CD4-positive, alpha-beta T cell (primary cell): ENCODE measurements at places on chromosomes 3 and 15. TPM values are rescaled to one million over a fixed set of nuclear protein-coding genes. Genes with fewer than 3 reads are reported as not detected.

The KLHL40 gene
- not detected for total RNA-seq

DNA sequence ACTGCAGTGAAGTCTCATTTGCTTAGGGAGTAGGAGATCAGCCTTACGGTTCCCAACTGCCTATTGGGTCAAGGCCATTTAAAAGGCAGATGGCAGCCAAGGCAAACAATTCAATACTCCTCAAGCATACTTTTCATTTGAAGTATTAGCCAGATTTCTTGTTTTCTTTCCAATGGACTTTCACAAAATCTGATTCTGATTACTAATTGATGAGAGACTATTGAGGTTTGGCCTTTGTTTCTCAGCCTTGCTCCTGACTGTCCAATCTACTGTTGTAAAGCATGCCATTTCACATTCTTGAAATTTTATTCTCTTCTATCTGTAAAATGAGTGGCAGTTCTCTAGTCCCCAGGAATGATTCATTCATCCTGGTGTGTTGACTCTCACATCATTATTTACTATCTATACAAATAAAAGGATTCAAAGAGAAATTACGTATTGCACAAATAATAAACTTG lies 166.2 kb upstream of the TGFBR2 start:
- H3K36me3 ChIP-seq = no peaks in the 10 kb centered on the region
- H3K27ac ChIP-seq = no peak overlapping the region
- no peak for DNase-seq
- no peak overlapping the region for H3K4me3 ChIP-seq
- H3K4me1 ChIP-seq = no peaks in the 10 kb centered on the region
- no peaks in the 10 kb centered on the region for H3K27me3 ChIP-seq

DNA sequence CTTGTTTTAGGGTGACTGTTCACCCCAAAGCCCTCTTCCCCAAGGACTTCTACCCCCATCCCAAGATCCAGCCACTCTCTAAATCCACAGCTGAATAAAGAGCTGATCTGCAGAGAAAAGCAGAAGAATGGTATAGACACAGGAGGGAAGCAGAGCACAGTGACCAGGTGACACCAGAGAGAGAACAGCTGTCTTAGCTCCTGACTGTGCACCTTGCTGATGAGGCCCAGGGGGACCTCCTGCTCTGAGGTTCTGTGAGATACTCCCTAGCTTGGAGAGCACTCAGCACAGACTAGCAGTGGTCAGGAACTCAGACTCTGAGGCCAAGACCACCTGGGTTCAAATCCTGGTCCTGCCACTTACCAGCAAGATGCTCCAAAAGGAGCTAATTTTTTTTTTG lies 17.7 kb downstream of the MCF2L2 start:
- H3K27ac ChIP-seq = no peak overlapping the region
- no peaks in the 10 kb centered on the region for H3K36me3 ChIP-seq
- H3K27me3 ChIP-seq = no peaks in the 10 kb centered on the region
- H3K4me1 ChIP-seq = no peaks in the 10 kb centered on the region
- DNase-seq = no peak
- H3K4me3 ChIP-seq = no peak overlapping the region

The PLAAT1 gene
- not detected for total RNA-seq

The ATP13A4 gene
- total RNA-seq = 0.98 TPM

GRCh38 chr3:57041674-57042073 lies 18.8 kb upstream of the SPATA12 start:
- no peaks in the 10 kb centered on the region for H3K4me1 ChIP-seq
- H3K27me3 ChIP-seq = peaks cover 3% of the 10 kb centered on the region
- H3K4me3 ChIP-seq = no peak overlapping the region
- H3K27ac ChIP-seq = no peak overlapping the region
- H3K36me3 ChIP-seq = no peaks in the 10 kb centered on the region
- no peak for DNase-seq

DNA sequence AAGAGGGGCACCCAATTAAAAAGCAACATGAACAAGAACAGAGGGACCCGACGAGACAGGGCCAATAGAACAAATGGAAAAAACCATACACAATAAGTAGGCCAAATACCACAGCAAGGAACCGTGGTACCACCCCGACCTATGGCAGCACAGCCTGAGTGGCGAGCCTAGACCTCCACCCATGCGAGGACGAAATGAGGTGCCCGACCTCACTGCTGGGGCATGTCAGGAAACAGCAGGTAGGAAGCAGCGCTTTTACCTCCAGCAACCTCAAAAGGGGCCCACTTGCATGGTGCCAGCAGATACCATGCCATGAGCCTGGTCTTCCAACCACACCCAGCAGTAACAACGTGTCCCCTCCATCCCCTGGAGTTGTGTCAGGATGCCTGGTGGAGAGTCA lies 77.9 kb downstream of the PCSK6 start:
- H3K4me1 ChIP-seq = no peaks in the 10 kb centered on the region
- DNase-seq = no peak
- H3K27me3 ChIP-seq = no peaks in the 10 kb centered on the region
- H3K4me3 ChIP-seq = no peak overlapping the region
